ENCODE measurements at places on chromosomes 5 and 9.

DNA sequence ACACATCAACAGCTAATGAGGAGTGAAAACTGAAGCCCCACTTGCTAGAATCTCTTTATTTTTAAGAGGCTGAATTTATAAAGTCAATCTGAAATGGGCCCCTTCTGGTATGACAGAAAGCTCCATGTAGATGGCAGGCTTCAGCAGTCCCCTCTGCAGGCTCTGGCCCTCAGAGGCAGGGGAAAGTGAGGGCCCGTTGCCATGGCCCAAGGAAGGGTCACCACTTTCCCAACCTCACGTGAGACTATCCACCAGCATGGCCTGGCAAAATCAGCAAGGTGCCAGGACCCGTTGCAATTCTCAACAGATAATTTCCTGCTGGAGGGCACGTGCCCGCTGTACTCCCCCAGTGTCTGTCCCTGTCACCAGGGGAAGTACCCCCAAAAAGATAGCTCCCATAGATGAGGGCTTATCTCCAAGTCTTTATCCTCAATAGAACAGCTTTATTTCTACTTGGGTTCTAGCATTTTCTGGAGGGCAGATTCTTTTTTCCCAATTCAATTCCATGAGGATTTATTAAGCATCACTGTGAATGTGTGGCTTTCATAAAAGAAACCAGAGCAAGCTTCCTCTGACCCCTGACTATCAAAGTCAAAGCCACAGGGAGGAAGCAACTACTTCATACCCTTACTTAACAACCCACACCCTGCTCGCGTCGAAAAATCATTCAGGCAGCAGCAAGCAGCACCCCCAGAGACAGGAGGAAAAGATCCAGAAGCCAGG is 85.4 kb upstream of the FSTL4 start:
- DNase-seq = no peak

- DNase-seq = no peak
Measured at GRCh38 chr5:64682608-64683007, 7.7 kb upstream of the SHISAL2B start.

- no peak for DNase-seq
Measured at GRCh38 chr5:135367076-135367475, 32.0 kb downstream of the MACROH2A1 start.

GRCh38 chr9:135500071-135500524 is 384 bp upstream of the MRPS2 start:
- DNase-seq = no peak

DNA sequence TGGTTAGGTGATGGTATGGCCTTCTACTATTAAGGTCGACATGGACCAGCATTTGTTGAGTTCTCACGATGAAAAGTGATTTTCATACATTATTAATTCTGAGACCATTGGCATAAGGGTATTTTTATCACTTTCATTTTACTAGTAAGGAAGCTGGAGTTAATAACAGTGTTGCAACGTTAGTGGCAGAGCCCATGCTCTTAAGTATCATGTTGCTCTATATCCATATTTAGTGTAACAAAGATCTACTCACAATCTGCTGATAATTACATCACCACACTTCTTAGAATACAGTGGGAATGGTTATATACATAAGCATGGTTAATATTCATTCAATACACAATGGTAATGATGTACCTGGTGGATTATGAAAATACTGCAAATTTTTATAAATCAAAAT is 81.9 kb downstream of the PRR16 start:
- no peak for DNase-seq

- no peak for DNase-seq
Measured at GRCh38 chr9:26657958-26658357, 234.6 kb downstream of the CAAP1 start.

- DNase-seq = peak; percentile 16
Measured at GRCh38 chr5:115930630-115931337, 31.5 kb upstream of the LVRN start.

DNA sequence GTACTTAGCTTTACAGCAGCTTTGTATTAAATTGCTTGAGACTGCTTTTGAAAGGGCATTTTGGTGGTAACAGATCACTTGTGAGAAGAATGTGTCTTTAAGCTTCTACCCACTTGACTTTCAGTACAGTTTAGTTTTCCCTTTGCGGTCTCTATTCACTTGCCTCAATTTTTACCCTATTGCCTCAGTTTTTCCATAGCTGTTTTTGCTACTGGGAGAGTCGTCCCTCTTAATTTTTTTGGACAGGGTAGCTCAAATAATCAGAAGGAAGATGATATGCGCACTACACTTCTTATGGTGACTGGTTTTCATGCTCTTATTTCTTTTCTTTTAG is 18.8 kb downstream of the UGCG start:
- no peak for DNase-seq

All from GM03348 (cell line).